ENCODE measurements at places on chromosomes 6 and 20.

GRCh38 chr20:49676581-49677291, 36.9 kb downstream of the B4GALT5 start:
- no peaks in the 10 kb centered on the region for H3K27me3 ChIP-seq
- H3K4me1 ChIP-seq = peaks cover 80% of the 10 kb centered on the region
- peak; percentile 32 for DNase-seq
- H3K4me3 ChIP-seq = peak overlapping the region; percentile 24
- peaks cover 5% of the 10 kb centered on the region for H3K36me3 ChIP-seq

GRCh38 chr20:52494244-52494643, 302.7 kb upstream of the ZFP64 start:
- DNase-seq = peak; percentile 48
- peak overlapping the region; percentile 14 for H3K27ac ChIP-seq
- no peaks in the 10 kb centered on the region for H3K36me3 ChIP-seq
- H3K27me3 ChIP-seq = peaks cover 5% of the 10 kb centered on the region

- H3K4me1 ChIP-seq = no peaks in the 10 kb centered on the region
- no peak overlapping the region for H3K27ac ChIP-seq
- no peak overlapping the region for H3K4me3 ChIP-seq
- H3K36me3 ChIP-seq = no peaks in the 10 kb centered on the region
Measured at GRCh38 chr20:57244221-57244585, 22.2 kb downstream of the BMP7 start.

- H3K4me3 ChIP-seq = peak within 1 kb of the TSS; percentile 85
- H3K36me3 ChIP-seq = peaks cover 18% of the 10 kb centered on the region
- peak within 1 kb of the TSS; percentile 94 for H3K27ac ChIP-seq
- H3K27me3 ChIP-seq = no peaks in the 10 kb centered on the region
Measured at GRCh38 chr20:25407311-25408169, at the start of gene GINS1. Gene GINS1 (plus strand): TSS chr20:25407673. CDS start chr20:25407821, 148 bp downstream.

GRCh38 chr6:111837641-111838500, 35.4 kb downstream of the FYN start:
- H3K27me3 ChIP-seq = no peaks in the 10 kb centered on the region
- DNase-seq = peak; percentile 62
- peaks cover 56% of the 10 kb centered on the region for H3K36me3 ChIP-seq
- H3K27ac ChIP-seq = no peak overlapping the region

DNA sequence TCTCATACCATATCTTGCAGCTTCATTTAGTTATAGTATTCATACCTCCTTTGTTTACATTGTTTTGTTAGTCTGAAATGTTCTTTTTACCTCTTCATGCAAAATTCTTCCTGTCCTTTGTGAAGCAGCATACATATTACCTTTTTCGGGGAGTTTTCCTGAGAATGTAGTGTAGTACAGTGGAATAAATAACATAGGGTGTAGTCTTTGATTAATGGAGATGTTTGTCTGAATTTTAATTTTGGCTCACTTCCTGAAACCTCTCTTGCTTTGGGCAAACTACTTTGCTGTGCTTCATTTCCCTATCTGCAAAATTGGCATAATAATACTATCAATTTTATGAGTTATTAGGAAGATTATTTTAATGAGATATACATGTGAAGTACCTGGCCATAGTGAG, 5.6 kb downstream of the MACROD2 start:
- H3K4me1 ChIP-seq = peaks cover 3% of the 10 kb centered on the region
- H3K27ac ChIP-seq = no peak overlapping the region
- no peak overlapping the region for H3K4me3 ChIP-seq
- no peak for DNase-seq
- H3K27me3 ChIP-seq = peaks cover 20% of the 10 kb centered on the region
- peaks cover 2% of the 10 kb centered on the region for H3K36me3 ChIP-seq

- no peak for DNase-seq
- no peaks in the 10 kb centered on the region for H3K4me1 ChIP-seq
- H3K4me3 ChIP-seq = no peak overlapping the region
- peaks cover 63% of the 10 kb centered on the region for H3K36me3 ChIP-seq
- H3K27me3 ChIP-seq = no peaks in the 10 kb centered on the region
- H3K27ac ChIP-seq = no peak overlapping the region
Measured at GRCh38 chr6:151044465-151045441, 179.3 kb downstream of the MTHFD1L start.

- peaks cover 43% of the 10 kb centered on the region for H3K4me1 ChIP-seq
- H3K27me3 ChIP-seq = no peaks in the 10 kb centered on the region
- H3K27ac ChIP-seq = no peak overlapping the region
- no peaks in the 10 kb centered on the region for H3K36me3 ChIP-seq
- DNase-seq = no peak
- no peak overlapping the region for H3K4me3 ChIP-seq
Measured at GRCh38 chr20:57678340-57678739, 31.5 kb downstream of the PMEPA1 start.

- no peaks in the 10 kb centered on the region for H3K36me3 ChIP-seq
- H3K27me3 ChIP-seq = peaks cover 86% of the 10 kb centered on the region
- H3K27ac ChIP-seq = no peak overlapping the region
Measured at GRCh38 chr6:108123481-108123929, 42.3 kb upstream of the NR2E1 start.

DNA sequence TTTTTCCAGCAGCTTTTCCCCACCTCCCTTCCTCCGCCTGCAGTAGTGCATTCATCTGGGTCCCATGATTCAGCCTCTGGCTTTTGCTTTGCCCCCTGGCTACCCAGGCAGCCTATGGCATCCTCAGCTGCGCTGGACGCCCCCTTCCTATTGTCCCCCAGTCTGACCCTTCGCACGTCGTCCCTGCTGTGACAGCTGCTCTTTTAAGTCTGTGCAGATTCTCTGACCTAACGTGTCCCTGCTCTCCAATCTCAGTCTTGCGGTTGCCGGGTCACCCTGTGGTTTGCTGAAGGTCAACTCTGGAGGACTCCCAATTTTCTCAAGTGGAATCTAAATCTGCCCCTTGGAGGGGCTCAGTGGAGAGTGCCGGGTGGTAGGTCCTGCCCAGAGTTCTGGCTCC, 294.3 kb downstream of the CDC5L start:
- DNase-seq = no peak
- no peak overlapping the region for H3K4me3 ChIP-seq
- H3K27me3 ChIP-seq = no peaks in the 10 kb centered on the region
- H3K4me1 ChIP-seq = no peaks in the 10 kb centered on the region
- no peak overlapping the region for H3K27ac ChIP-seq
- H3K36me3 ChIP-seq = no peaks in the 10 kb centered on the region

GRCh38 chr6:45783716-45784115, 231.9 kb downstream of the CLIC5 start:
- H3K27ac ChIP-seq = no peak overlapping the region
- DNase-seq = no peak
- no peaks in the 10 kb centered on the region for H3K36me3 ChIP-seq
- no peak overlapping the region for H3K4me3 ChIP-seq
- H3K27me3 ChIP-seq = no peaks in the 10 kb centered on the region

DNA sequence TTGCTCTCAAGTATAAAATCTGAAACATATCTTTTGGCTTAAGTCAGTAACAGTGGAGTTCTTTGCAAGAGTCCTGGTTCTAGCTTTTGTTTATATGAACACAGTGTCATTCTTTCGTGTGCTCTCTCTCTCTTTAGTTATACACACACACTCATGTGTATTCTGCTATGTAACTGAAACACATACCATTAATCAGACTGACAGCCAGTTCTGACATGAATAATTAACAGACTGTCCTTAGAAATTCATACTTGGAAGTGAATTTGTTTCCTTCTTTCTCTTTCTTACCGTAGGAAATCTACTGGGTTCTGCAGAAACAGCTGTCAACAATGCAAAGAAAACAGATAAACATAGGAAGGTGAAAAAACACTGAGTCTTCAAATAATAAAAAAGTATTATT, 2.5 kb downstream of the MCM9 start:
- no peak for DNase-seq
- H3K27ac ChIP-seq = no peak overlapping the region
- peaks cover 30% of the 10 kb centered on the region for H3K4me1 ChIP-seq

DNA sequence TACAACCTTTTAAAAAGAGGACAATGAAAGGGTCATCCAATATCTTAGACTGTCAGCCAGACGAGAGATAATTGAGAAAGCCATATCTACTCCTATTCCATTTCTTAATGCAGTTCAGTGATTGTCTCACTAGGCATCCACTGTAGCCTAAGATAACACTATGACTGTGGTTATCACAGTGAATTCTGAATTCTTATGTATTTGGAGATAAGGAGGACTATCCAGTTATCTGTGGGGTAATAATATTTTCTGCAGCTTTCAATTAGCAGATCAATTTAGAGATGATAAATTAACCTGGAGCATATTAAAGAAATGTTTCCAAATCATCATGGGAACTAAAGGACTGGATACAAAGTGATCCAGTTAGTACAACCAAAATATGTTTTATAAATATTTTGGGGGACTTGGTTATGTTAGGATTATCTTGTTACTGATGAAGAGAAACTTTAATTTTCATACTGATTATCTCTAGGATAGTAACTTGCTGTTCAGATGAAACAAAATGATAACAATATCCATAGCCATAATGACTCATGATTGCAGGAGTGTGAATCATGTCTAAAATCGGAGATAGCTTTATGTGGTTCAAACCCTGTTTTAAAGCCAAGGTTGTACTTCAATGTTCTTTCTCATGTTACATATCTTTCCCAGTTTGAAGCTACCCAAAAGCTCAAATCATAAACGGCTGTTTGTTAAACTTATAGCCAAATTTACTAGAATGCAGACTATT, 1152.0 kb downstream of the HACE1 start:
- no peaks in the 10 kb centered on the region for H3K27me3 ChIP-seq
- H3K27ac ChIP-seq = no peak overlapping the region
- no peaks in the 10 kb centered on the region for H3K4me1 ChIP-seq
- H3K4me3 ChIP-seq = no peak overlapping the region
- no peak for DNase-seq
- H3K36me3 ChIP-seq = no peaks in the 10 kb centered on the region

GRCh38 chr20:4942331-4942730, 59.0 kb downstream of the SLC23A2 start:
- DNase-seq = no peak
- H3K27ac ChIP-seq = no peak overlapping the region
- peaks cover 16% of the 10 kb centered on the region for H3K4me1 ChIP-seq
- H3K27me3 ChIP-seq = no peaks in the 10 kb centered on the region
- peaks cover 5% of the 10 kb centered on the region for H3K36me3 ChIP-seq

GRCh38 chr6:18293076-18293904, 29.0 kb upstream of the DEK start:
- no peaks in the 10 kb centered on the region for H3K36me3 ChIP-seq
- peaks cover 3% of the 10 kb centered on the region for H3K27me3 ChIP-seq
- H3K4me3 ChIP-seq = no peak overlapping the region
- no peak overlapping the region for H3K27ac ChIP-seq

GRCh38 chr6:106413016-106413415, 52.5 kb downstream of the CRYBG1 start:
- no peaks in the 10 kb centered on the region for H3K36me3 ChIP-seq
- no peak overlapping the region for H3K27ac ChIP-seq
- DNase-seq = no peak
- no peak overlapping the region for H3K4me3 ChIP-seq
- H3K27me3 ChIP-seq = peaks cover 28% of the 10 kb centered on the region

GRCh38 chr6:30206799-30207618, 6.2 kb downstream of the TRIM26 start:
- no peak overlapping the region for H3K4me3 ChIP-seq
- H3K27me3 ChIP-seq = no peaks in the 10 kb centered on the region
- DNase-seq = no peak
- peaks cover 54% of the 10 kb centered on the region for H3K4me1 ChIP-seq
- no peak overlapping the region for H3K27ac ChIP-seq

GRCh38 chr20:20204256-20204655, 151.9 kb downstream of the CFAP61 start:
- H3K4me3 ChIP-seq = no peak overlapping the region
- DNase-seq = no peak
- H3K27me3 ChIP-seq = peaks cover 7% of the 10 kb centered on the region
- H3K4me1 ChIP-seq = no peaks in the 10 kb centered on the region
- no peak overlapping the region for H3K27ac ChIP-seq
- H3K36me3 ChIP-seq = no peaks in the 10 kb centered on the region

DNA sequence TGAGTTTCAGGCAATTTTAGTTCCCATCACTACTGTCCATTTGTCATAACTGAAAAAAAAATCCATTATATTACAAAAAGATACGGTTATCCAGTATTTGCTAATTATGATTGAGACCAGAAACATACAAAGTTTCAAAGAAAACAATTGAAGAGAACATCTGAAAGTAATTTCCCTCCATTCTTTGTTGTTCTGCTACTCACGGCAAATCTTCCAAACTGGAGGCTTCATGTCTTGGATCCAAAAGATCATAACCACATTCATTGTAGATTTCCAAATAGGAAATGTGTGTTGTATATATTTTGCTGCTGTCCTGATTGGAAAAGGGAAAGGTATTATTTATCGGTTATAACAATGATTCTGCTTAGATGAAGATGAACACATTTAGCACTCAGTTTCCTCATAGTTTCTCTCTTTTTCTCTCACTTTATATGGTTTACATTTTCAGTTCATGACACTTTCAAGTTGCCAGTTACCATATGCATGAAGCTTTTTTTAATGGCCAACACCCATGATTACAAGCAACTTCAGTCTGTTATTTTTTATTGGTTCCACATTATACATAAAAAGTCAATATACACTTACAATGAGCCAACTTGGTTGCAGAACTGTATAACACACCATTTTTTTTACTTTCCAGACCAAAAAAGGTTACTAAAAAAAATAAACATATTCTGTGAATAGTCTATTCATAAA, 90.4 kb downstream of the KIF6 start:
- H3K36me3 ChIP-seq = no peaks in the 10 kb centered on the region
- H3K4me1 ChIP-seq = no peaks in the 10 kb centered on the region

DNA sequence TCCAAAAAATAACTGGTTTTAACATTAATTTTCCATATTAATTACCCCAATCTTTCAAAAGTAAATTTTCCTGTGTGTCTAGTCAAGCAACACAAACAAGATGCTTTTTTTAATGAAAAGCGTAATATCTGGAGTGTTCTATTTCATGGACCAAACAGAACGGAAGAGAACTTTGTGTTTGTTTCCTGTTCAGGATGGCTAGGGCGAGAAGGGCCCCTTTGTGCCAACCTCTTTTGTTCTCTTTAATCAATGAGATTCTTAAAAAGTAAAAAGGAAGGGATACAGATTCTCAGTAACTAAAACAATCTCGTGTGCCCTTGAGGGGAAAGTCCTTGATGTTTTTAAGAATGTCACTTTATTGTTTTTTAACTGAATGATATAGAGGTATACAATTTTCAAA, 55.7 kb downstream of the GNAS start:
- no peak for DNase-seq
- peaks cover 63% of the 10 kb centered on the region for H3K4me1 ChIP-seq
- peaks cover 75% of the 10 kb centered on the region for H3K36me3 ChIP-seq
- H3K27ac ChIP-seq = peak overlapping the region; percentile 77

DNA sequence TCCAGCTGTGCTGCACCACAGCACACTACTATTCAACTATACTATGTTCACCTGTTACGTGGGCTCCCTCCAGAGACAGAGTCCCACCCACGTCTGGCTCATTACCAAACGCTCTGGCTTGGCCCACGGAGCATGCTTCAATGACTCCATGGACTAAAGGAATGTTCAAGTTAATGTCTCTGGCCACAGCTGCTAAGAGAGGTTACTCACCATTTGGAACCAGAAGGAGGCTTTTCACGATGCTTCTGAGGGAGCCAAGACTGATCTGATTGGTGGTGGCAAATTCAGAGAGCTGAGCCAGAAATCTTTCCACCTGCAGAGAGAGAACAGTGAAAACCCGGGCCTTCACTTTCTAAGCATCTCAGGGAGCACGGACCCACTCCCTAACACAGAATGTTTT, 15.6 kb downstream of the COMMD7 start:
- H3K4me3 ChIP-seq = no peak overlapping the region
- peaks cover 6% of the 10 kb centered on the region for H3K36me3 ChIP-seq
- no peaks in the 10 kb centered on the region for H3K27me3 ChIP-seq
- no peak overlapping the region for H3K27ac ChIP-seq
